Activated CD4-positive, alpha-beta T cell treated with anti-CD3 and anti-CD28 coated beads for 24 hours (primary cell): ENCODE measurements at places on chromosomes 2 and 18.

- no peak for DNase-seq
Measured at GRCh38 chr2:189527041-189527750, 53.4 kb downstream of the SLC40A1 start.

DNA sequence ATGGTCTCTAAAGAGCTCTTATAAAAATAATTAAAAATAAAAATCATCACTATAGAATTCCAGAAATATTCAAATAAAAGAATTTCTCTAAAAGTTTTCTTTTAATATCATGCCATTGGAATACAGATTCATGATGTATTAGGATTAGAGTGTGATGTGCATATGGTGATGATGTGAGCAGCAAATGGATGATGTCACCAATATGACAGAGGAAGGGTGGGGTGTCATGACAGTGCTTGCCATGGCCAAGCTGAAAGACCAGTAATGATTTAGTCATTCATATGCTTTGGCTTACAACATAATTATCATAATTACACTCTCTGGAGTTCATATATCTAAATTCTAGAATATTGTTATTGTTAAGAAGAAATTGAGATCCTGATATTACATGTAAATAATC is 27.4 kb upstream of the TTC32 start:
- DNase-seq = no peak

DNA sequence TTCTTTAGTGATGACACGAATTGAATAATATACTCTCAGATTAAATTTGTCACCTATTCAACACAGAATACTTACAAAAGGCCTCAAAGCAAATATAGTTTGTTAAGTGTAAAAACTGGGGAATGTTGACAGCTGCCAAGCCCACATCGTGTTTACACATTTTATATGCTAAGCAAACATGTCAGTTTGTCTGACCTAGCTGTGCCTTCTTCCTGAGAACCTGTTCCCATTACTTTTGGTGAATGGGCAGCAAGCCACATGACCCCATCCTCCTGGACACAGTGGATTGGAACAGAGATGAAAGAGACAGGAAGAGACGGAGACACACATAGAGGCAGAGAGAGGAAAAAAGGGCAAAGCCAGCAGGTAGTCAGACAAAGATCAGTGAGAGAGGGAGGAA is 22.9 kb upstream of the CUL3 start:
- no peak for DNase-seq

DNA sequence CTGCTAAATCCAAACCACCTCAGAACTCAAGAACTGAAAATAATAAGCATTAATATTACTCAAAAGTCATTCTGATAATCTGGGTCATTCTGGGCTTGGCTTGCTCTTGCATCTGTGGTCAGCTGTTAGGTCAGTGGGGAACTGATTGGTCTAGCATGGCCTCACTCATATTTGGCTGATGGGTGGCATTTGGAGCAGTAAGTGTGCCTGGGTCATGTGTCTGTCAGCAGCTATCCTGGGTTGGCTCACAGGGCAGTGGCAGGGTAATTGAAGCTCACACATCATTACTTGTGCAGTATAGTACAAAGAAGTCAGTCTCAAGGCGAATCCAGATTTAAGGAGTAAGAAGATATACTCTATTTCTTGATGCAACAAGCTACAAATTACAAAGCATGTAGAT is 9.6 kb downstream of the RPL37A start:
- DNase-seq = no peak

DNA sequence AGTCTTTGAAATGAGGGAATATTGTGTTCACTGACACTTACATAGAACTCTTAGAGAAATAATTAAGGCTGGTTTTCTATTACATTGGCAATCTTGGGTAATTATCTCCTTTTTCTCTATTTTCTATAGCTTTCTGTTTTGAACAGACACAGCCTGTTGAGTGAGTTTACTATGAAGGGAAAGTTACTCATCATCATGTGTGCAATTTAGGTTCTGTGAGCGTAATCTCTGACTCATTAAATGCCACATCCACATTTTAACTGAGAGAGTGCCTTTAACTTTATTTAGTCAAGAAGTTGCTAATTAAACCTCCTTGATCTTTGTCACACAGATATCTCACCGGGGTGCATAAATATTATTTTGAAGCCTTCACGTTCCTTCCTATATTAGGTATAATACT is 174.0 kb upstream of the SLC8A1 start:
- DNase-seq = no peak

DNA sequence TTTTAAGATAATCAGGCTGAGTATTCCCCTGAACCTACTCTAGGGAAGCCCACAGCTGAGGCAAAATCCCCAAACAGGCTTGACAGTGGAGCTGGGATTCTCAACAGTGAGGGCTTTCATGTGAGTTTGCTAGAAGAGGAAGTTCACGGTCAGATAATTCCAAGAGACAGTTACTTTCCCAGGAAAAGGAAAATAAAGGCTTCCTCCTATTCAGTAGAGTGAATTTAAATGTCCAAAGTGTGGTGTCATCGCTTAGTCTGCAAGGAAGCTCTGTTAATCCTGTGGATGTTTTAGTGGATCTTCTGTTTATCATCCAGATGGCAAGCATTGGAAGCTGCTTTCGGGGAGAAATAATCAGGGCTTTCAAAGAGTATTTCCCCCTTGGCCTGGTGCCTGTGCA is 119.8 kb downstream of the RPIA start:
- no peak for DNase-seq

GRCh38 chr2:178205853-178206521 is 11.7 kb downstream of the OSBPL6 start:
- no peak for DNase-seq
